ENCODE measurements at places on chromosomes 2 and 18.

GRCh38 chr2:165390875-165391274 is 78.6 kb upstream of the CSRNP3 start:
- no peak for DNase-seq

DNA sequence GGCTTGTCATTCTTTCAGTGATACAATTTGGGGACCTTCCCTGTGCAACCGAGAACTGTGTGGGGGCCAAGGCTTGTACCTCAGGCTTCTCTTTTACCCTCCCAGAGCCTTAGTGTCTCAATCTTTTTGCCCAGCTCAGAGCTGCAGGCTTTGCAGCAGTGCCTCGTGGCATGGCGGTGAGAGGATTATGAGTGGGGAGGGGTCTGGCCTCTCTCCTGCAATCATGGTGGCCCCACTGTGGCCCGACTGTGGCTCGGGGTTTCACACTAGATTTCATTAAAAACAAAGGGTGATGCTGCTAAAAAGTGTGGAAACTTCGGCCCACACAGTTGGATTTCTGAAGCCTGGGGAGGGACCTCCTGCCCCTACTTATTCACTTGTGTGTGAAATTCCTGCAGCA is 75.5 kb downstream of the CAPN13 start:
- DNase-seq, result no peak

- no peak for DNase-seq
Measured at GRCh38 chr2:232230560-232230959, 148.0 kb upstream of the ALPP start.

DNA sequence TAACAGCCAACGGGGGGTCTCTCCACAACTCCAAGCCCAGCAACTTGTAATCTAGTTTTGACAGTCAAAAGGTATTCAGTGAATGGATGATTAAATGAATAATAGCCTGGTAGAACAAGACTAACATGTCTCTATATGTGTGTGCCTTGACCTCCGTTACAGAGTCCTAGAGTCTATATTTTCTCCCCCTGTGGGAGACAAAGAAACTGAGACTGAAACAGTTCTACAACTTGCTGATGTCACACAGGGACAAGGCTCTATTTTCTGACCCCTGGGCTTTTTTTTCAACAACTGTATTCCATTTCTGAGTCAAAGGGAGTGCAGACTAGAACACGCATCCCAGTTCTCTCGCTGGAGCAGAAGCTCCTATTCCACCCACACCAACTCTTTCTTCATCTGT is 223.6 kb upstream of the AGAP1 start:
- no peak for DNase-seq

- no peak for DNase-seq
Measured at GRCh38 chr2:120764492-120764891, 28.8 kb downstream of the GLI2 start.

- DNase-seq, result peak; percentile 47
Measured at GRCh38 chr2:232447638-232448303, 8.2 kb upstream of the ALPI start.

GRCh38 chr2:190277234-190278112 is 42.2 kb downstream of the HIBCH start:
- peak; percentile 39 for DNase-seq

GRCh38 chr2:27776097-27776496 is 4.6 kb downstream of the MRPL33 start:
- DNase-seq, result no peak

- DNase-seq, result no peak
Measured at GRCh38 chr18:55983433-55983832, 395.4 kb upstream of the TCF4 start.

GRCh38 chr2:160870729-160871465 is 289.3 kb upstream of the TANK start:
- DNase-seq, result no peak

DNA sequence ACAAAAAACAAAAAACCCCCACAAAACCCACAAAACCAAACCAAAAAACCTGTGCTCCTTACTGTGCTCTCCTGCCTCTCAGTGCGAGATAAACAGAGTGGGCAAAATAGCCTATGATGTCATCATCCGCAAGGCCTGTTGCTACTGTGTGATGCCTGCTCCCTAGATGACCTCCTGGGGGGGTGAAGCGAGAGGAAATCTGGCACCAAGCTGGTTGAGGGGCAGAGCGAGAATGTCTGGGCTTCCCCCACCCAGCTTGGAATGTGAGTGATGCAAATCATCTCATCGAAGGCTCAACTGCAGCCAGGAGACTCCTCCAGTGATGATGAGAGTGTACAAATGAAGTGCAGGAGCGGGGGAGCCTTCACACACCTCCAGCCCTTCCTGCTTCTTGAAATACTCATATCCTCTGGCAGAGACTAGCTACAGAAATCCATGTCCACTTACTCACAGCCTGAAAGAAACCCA is 57.7 kb upstream of the MAP4K3 start:
- no peak for DNase-seq

- DNase-seq, result no peak
Measured at GRCh38 chr2:52340171-52340570, 1308.2 kb upstream of the NRXN1 start.

DNA sequence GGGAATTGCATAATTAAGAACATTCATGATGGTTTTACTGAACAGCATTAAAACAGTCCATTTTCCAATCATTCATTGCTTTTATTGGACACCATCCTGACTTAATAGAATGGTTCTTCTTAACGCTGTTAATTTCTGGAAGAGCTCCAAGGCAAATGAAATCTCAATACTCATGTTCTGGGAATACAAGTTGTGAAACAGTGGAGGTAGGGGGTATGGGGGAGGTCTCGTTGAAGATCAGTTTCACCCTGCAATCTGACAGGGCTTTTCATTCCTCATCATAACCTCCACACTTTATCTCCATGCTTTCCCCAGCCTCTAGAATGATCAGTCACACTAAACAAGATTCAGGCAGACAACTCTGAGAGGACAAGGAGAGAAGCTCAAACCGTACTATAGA is 113.6 kb downstream of the ETAA1 start:
- no peak for DNase-seq

DNA sequence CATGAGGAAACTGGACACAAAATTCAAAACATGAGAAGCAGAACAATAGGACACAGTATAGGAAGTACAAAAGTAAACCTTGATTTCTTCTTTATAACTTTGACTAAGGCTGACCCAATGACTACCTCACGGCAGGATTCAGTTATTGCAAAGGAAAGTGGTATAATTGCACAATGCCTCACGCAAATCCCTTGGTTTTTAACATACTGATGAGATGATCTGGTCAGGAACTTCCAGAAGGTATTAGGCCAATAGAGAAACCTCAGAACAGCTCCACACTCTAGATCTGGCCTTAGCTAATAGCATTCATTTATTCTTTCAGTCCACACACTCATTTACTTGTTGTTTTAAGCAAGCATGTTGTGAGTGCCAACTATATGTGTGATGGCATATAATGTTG is 1526.9 kb upstream of the ACVR2A start:
- no peak for DNase-seq

DNA sequence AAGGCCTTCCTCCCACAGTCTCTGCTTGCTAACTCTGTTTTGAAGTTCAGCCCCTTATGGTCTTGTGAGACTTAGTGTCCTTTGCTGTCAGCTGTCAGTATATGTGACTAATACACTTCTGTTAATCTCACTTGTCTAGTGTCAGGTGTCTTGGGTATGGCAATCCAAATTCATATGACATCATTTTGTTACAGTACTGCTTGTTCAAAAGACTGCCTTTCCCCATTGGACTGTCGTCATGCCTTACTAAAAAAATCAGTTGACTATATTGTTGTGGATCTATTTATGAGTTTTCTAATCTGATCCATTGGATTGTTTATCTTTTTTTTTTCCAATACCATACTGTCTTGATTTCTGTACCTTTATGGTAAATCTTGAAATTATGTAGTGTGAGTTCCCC is 611.4 kb upstream of the HS6ST1 start:
- no peak for DNase-seq

GRCh38 chr2:85754313-85755095 is 713 bp downstream of the ATOH8 start:
- no peak for DNase-seq

- no peak for DNase-seq
Measured at GRCh38 chr2:89763581-89764485, 1072.4 kb downstream of the RPIA start.

DNA sequence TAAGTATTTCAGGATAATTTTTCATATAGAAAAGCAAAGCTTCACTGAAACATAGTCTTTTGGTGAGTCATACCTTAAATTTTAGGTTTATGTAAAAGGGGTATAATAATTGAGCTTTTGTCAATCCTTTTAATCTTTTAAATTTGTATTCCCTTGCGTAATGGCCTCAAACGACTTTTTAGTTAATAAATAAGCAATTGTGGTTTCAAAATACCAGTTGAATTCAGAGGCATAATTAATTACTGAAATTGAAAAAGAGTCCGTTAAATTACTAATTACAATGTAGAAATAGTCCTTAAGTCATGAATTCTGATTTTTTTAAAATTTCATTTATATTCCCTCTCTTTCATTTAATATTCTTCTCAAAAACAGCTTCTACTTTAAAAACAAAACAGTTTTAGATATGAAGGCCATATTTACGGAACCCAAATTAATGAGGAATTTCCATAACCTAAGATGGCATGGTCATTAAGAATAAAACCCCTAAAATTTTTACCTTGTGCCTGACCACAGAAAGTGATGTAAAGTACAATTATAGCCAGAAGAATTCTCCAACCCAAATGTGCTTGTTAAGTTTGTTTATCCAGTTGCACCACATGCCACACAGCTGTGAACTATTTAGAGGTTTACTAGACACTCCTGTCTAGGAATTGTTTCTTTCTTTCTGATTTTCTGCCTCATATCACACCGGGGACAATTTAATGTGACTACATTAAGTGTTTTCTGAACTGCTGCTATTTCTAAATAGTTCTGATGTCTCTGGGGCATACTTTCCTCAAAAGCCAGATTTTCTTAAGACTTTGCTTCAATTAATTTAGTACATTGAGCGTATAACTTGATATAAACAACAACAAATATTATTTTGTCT is 60.7 kb upstream of the ITGA4 start:
- no peak for DNase-seq

GRCh38 chr18:71583252-71583651 is 960.9 kb downstream of the CBLN2 start:
- DNase-seq, result no peak

GRCh38 chr18:36440614-36441013 is 143.1 kb downstream of the FHOD3 start:
- no peak for DNase-seq

GRCh38 chr2:143157001-143157400 is 27.8 kb downstream of the ARHGAP15 start:
- no peak for DNase-seq

DNA sequence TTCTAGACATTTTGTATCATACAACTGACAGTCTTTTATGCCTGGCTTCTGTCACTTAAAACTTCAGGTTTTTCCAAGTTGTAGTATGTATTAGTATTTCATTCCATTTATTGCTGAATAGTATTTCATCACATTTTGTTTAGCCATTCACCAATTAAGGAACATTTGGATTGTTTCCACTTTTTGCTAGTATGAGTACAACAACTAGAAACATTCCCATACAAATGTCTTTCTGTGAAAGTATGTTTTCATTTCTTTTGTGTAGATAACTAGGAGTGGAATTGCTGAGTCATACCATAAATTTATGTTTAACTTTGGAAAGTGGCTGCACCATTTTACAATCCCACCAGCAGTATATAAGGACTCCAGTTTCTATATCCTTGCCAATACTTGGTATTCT is 135.9 kb downstream of the ATAD2B start:
- DNase-seq, result no peak
